Sciatic nerve (tissue), 2 donors: ENCODE measurements at places on chromosomes 3 and 15.

GRCh38 chr3:134742202-134742601, 52.9 kb upstream of the EPHB1 start:
- no peak for DNase-seq

DNA sequence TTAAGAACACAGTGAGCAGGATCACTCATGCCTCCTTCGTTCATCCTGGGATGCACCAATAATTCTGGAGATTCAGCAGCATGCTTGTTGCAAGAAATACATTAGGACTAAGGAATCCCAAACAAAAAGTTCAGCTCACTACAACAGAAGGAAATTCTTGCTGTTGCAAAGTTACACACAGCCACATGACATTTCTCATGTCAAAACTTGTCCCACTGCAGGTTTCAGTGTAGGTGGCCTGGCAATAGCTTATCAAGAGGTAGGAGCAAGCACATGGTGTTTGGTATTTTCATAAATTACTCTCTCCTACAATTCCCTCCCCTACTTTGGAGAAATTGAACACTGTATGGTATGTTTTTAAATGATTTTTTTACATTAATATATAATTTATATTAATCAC, 399.6 kb upstream of the EPHA3 start:
- no peak for DNase-seq

DNA sequence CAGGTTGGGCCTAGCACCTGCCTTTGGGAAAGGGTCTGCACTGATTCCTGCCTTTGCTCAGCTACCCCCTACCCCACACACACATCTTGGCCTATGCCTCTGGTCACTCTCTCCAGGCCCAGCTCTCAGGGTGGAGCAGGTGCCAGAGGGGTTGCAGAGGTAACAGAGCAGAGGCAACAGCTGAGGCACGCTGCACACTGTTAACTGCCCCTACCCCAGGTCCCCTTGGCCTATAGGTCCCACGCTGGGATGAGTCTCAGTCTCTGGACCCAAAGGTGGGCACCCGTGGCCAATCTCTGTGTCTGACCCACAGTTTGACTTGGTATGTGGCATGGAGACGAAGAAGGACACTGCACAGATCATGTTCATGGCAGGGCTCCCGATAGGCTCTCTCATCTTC, 24.8 kb downstream of the SLC22A14 start:
- DNase-seq, result no peak

DNA sequence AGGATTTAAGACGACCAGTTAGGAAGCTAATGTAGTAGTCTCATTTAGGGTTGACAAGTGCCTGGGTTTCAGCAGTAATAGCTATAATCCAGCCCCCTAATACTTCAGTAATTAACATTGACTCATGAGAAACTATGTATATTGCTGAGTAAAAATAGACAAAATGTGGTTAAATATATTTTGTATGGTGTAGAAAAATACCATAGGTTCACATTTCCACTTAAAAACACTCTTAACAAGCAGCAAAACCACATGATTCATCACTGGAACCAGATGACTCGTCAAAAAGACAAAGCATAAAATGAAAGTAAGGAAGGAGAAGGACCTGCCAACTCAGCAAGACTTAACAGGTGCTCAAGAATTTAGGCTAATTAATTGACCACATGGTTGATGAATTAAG, 288.9 kb downstream of the EFHB start:
- DNase-seq, result no peak

DNA sequence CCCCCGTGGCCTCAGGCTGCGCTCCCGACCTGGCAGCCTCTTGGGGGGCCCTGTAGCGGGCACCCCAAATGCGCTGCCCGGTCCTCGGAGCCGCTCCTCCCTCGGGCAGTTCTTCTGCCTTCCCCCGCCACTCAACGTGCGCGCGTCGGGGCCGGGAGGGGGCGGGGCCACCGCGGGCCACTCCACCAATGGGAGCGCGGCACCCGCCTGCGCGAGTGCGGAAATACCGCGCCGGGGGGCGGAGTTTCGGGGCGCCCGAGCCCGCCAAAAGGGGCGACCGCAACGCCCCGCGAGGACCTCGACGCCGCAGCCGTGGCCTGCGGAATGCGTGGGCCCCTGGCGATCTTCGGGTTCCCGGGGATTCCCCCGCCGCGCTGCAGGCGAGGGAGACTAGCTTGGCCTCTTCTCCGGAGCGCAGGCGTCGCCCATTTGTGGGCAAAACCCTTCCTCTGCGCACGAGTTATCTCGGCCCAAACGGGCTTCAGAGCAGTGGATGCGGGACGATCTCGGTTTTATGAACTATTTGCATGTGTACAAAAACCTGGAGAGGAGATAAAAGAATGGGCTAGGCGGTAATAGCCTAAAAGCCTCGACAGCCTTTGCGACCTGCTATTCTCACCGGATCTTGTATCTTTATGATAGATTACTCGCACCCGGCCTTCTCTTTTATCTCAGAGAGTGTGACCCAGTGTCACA, at the start of gene TASOR:
Gene TASOR, minus strand, starts transcription at position 144 of the 696 bp plus-strand sequence. CDS start 259 bp downstream, outside the sequence.
- DNase-seq, result peak; percentile 90

DNA sequence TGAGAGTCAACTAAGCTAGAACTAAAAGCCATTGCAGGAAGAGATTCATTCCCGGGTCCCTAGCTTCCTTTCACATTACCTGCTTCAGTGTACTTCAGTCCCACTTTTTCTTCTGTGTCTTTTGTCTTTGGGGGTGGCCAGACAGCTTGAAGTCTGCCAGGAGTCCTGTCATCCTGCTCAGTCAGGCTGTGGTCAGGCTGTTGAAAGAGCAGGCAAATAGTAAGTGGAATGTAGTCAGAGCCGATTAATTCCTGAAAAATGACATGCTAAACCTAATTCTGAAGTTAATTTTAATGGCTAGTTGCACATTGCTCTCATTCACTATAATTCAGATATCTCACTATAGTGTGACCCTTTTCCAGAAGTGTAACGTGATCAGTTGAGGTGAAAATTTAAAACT, 129.6 kb downstream of the FMN1 start:
- DNase-seq, result no peak

DNA sequence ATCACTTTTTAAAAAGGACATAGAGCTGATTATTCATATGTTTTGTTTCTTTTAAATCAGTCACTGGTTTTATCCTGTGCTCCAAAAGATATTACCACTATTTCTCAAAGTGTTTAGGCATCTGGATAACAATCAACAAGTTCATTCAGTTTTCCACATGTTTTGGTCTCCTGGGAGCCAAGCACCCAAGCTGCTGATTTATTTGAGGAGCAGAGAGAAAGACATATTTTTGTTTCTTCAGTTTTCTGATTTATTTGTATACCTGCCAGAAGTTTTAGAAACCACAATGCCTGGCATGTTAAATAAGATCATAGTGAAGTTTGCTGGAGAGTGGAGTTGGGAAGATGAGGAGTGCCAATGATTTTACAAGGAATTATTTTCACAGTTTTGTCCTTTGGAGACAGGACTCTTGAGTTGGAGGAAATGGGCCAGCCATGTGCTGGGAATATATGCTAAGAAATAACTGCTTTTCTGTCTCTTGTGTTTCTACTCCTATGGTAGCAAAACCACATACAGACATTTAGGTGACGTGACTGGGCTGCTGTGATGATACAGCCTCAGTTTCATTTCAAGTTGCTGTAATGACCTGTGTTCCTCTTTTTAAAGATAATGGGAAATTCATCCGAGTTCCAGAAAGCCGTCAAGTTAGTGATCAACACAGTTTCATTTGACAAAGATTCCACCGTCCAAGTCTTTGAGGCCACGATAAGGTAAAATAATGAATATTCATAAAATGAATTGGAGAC, 11.7 kb downstream of the EDEM1 start:
- no peak for DNase-seq
